SK-N-DZ (cell line): ENCODE measurements at places on chromosomes 4 and X.
A peak's percentile ranks its signal among the peaks of the same experiment; 100 is the strongest.

DNA sequence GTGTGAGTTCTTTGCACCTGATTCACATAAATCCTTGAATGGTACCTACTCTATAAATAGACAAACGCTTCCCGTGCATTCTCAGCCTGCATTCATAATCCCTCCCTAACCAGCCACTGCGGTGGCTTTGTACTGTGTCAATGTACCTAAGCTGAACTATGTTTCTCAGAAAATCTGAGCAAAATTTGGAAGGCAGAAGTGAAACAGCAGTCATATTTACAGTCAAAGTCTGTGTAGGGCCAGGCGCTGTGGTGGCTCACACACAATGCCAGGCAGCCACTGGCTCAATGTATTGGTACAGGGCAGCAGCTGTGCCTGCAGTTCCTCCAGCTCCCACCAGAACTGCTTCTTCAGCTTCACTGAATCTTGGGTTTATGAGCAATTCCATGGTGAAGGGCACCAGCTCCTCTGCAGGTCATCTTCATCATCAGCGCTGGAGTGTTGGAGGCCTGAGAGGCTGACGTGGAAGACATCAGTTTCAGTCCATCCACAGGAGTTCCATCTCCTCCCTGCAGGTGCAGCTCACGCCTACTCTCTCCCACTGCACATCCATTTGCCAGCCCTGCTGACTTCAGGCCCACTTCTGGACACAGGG, 32.3 kb upstream of the IRF2 start:
- DNase-seq = peak; percentile 3

DNA sequence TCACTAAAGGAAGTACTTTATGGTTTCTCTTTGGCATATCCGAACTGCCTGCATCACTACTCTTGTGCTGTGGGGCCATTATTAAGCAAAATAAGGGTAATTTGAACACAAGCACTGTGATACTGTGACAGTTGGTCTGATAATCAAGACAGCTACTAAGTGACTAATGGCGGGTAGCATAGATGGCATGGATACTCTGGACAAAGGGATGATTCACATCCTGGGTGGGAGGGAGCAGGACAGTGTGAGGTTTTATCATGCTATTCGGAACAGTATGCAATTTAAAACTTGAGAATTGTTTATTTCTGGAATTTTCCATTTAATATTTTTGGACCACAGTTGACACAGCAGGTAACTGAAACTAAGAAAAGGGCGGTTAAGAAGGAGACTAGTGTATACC, 52.6 kb upstream of the CITED1 start:
- no peak for DNase-seq

DNA sequence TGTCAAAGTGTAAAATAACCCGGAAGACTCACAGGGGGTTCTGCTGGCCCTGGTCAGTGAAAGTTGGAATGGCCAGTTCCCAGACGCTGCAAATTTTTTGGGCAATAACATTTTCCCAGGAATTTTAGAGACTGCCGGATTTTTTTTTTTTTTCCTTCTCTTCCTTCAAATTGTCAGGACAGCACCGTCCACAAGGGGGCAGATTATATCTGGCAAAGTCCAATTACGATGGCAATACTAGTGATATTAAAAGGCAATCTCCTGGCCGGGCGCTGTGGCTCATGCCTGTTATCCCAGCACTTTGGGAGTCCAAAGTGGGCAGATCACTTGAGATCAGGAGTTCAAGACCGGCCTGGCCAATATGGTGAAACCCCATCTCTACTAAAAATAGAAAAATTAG, 20.5 kb downstream of the SLC25A5 start:
- DNase-seq = peak; percentile 37

DNA sequence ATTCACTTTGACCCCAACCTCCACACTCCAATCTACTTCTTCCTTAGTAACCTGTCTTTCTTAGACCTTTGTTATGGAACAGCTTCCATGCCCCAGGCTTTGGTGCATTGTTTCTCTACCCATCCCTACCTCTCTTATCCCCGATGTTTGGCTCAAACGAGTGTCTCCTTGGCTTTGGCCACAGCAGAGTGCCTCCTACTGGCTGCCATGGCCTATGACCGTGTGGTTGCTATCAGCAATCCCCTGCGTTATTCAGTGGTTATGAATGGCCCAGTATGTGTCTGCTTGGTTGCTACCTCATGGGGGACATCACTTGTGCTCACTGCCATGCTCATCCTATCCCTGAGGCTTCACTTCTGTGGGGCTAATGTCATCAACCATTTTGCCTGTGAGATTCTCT, 344 bp downstream of the OR13H1 start:
- DNase-seq = no peak

DNA sequence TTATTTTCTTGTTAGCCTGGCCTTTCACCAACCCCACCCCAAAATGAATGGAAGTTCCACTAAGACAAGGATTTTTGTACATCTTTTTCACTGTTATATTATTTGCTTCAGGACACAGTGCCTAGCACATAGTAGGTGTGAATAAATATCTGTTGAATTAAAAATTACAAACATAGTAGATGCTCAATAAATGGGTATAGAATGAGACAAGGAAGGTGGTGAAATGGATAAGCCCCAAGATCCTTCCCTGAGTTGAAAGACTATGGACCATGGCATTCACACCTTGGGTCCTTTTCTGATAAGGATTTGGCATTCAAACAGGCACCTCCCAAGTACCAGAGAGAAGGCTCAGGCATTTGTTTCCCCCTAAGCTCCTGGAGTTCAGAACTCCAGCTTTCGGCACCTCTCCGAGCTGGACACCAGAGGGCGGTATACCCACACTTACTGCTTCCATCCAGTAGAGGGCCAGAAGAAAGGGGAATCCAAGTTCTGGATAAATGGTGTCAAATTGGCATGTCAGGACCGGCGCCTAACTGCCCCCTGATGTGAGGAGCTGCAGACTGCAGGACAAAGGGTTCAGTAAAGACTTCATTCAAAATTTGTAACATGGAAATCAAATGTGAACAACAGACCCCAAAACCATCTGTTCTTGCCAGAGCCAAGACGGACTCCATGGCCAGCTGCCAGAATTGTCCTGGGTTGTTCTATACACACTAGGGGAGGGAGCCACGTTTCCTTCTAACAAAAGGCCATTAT, 193.0 kb downstream of the GPC3 start:
- DNase-seq = peak; percentile 38

- no peak for DNase-seq
Observed at GRCh38 chr4:175745329-175745728, 66.7 kb downstream of the GPM6A start.
